Activated naive CD4-positive, alpha-beta T cell treated with anti-CD3 and anti-CD28 coated beads, Interleukin-2, amount 50 U/mL, for 72 hours (primary cell): ENCODE measurements at places on chromosomes 5 and 9.
A peak's percentile ranks its signal among the peaks of the same experiment; 100 is the strongest.

- DNase-seq: no peak
These were observed 10.3 kb upstream of the PRUNE2 start for GRCh38 chr9:76916231-76916630.

- no peak for DNase-seq
These were observed 90.3 kb downstream of the ZNF474 start for GRCh38 chr5:122219436-122220166.

GRCh38 chr9:135033487-135033886 is 54.0 kb upstream of the OLFM1 start:
- peak; percentile 20 for DNase-seq

- DNase-seq: no peak
These were observed 45.2 kb upstream of the HMCN2 start for GRCh38 chr9:130220352-130220751.
